Activated CD4-positive, alpha-beta T cell treated with anti-CD3 and anti-CD28 coated beads for 48 hours (primary cell): ENCODE measurements at places on chromosomes 16 and 17.

- no peak for DNase-seq
Observed at GRCh38 chr16:55521792-55522191, 12.9 kb downstream of the LPCAT2 start.

GRCh38 chr17:67519801-67520251 lies 142.7 kb downstream of the PITPNC1 start:
- DNase-seq, result no peak

GRCh38 chr16:23196539-23196938 lies 14.0 kb downstream of the SCNN1G start:
- no peak for DNase-seq

- no peak for DNase-seq
Observed at GRCh38 chr17:5763595-5764306, 179.4 kb upstream of the NLRP1 start.

DNA sequence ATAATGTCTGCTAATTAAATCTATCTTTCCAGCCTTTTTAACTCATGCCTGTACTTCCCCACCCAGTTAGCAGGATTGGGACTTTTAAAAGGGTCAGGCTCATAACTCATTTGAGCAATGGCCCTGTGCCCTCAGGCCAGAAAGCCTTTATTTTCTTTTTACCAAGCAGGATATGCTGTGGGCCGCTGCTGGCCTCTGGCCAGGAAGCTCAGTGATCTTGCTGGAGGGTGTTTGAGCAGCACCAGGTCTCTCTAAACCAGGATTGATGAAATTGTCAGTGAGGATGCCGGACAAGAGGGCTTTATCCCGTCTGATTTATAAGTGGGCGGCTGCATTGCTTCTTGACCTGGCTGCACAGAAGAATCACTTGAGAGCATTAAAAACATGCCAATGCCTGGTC lies 187.8 kb downstream of the RAB11FIP4 start:
- DNase-seq, result no peak

DNA sequence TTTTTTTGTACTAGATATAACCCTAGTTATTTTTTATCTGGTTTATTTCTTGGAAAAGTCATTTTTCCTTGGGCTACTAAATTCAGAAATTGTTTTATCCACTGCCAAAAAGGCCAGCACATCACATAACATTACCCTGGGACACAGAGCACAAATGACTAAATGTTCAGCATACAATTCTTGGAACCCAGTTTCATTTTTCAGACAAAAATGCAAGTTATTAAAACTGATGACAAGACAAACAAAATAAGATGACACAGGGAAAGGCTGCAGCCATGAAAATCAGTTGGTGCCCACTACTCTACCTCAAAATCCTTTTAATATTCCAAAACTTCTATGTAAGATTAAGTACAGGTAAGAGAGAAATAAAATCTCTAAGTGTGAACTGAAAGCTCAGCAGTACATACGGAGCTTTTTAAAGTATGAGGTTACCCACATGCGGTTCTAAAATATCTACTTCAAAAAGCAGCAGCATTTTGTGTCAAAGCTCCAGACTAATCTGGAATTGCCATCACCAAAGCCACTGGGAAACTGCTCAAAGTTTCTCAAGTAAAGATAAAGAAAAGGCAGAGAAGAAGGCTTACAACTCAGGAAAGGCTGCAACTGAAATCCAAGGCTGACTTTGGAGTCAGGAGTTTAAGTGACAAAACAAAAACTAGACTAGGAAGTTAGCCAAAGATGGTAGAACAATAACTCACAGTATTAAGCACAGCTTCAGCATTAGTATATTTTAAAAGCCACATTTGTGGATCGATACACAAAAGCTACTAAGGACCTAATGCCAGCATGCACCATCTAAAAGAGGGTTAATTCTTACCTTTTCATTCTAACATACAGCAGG lies 41.4 kb downstream of the AP1G1 start:
- no peak for DNase-seq

- no peak for DNase-seq
Observed at GRCh38 chr17:75181110-75181509, 1.6 kb downstream of the SUMO2 start.

DNA sequence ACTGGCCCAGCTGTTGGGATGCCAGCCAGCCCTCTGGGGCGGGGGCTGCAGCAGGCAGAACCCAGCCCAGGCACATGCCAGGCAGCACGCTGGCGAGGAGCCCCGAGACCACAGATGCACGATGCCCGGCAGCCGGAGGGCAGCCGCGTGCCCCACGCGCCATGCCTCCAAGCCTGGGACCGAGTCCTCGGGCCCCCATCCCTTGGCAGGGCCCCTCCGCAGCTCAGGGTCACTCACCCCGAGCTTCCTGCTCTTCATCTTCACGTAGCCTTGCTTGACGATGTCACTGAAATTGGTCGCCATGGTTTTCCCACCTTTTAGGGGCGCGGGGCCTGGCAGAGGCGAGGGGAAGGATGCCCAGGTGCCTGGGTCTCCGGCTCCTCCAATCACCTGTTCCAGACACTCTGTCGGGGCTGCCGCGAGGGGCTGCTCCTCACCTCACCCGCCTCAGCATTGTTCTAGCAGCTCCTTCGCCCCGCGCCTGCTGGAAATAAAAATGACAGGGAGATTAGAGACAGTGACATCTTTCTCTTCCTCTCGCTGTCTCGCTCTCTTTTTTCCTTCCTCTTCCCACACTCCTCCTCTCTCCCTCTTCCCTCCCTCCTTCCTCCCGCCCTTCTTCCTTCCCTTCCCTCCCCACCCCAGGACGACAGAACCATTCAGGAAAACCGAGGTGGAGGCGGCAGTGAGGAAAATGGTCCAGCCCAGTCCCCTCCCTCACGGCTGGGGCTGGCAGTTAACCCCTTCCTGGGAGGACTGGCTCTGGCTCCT lies 6.9 kb downstream of the DOK4 start:
- DNase-seq, result no peak

DNA sequence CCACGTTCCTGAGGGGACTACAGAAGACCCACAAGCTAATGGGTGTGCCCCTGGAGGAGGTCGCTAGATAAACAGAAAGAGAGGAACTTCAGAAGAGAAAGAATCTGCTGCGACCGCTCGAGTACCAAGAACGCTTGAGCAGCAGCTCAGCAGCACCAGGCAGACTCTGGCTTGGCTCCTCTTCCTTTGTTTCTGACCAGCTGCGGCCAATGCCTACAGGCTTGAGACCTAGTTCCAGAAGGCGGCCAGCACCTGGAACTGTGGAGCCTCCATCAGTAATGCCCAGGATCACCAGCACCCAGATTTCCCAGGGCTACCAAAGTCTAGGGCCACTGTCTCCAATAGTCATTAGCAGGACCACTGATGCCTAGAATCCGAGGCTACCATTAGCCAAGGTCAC lies 26.0 kb upstream of the GOSR2 start:
- no peak for DNase-seq

DNA sequence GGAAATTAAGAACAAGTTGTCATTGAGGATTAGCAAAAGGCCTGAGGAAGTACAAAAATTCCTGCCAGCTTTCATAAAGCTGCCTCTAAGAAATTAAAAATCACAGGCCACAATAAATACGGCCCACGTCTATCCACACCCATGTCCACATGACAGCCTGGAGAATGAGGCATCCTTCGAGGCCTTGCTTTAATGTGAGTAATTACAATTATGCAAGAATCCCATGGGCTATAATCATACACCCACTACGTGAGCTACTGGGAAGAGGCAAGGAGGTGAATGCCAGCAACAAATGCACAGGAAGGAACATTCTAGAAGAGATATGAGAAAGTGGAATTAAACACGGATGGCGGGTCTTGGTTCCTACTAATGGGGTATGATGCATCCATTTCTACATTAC lies 65.4 kb upstream of the ZFHX3 start:
- no peak for DNase-seq

DNA sequence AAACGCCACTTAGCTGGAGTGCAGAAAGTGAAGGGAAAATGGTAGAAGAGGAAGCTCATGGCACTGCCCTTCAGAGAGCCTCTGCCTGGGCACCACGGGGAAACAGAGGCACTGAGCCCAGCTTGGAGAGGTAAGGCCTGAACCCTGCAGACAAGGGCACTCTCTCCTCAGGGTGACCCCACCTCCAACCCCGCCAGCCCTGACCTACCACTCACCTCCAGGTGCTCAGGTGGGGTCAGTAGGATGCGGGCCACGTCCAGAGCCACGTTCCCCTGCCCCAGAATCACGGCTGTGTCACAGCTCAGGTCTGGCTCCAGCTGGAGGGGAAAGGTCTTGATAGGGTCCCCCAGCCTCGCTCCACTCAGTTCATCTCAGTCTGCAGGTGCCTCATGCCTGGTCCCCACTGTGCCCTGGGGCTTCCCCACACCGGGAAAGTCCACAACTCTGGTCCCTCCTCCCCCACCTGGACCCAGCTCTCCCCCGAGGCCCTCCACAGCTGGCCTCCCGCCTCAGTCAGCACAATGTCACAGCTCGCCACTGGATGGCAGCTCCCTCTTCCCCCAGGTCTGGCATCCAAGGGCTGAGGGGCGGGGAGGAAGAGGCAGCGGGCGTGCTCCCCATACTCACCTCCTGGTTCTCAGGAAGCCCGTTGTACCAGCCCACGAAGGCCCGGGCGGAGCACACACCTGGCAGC lies 6.0 kb upstream of the GRIN2C start:
- DNase-seq, result no peak

DNA sequence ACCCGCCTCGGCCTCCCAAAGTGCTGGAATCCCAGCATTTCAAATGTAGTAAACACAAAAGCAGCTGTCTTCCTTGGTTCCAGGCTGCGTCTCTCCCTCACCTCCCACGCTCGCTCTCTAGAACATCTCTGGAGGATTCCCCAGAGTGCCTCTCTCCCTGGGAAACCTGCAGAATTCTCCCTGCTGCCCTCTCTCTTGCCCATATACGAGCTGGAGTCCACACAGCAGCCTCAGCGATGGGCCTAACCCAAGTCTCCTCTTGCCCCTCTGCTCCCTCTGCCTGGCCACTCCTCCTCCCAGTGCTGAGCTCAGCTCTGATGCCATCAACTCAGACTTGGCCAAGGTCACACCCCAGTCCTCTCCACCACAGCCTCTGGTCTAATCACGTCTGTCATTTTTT lies 10.6 kb downstream of the GPRC5B start:
- no peak for DNase-seq

DNA sequence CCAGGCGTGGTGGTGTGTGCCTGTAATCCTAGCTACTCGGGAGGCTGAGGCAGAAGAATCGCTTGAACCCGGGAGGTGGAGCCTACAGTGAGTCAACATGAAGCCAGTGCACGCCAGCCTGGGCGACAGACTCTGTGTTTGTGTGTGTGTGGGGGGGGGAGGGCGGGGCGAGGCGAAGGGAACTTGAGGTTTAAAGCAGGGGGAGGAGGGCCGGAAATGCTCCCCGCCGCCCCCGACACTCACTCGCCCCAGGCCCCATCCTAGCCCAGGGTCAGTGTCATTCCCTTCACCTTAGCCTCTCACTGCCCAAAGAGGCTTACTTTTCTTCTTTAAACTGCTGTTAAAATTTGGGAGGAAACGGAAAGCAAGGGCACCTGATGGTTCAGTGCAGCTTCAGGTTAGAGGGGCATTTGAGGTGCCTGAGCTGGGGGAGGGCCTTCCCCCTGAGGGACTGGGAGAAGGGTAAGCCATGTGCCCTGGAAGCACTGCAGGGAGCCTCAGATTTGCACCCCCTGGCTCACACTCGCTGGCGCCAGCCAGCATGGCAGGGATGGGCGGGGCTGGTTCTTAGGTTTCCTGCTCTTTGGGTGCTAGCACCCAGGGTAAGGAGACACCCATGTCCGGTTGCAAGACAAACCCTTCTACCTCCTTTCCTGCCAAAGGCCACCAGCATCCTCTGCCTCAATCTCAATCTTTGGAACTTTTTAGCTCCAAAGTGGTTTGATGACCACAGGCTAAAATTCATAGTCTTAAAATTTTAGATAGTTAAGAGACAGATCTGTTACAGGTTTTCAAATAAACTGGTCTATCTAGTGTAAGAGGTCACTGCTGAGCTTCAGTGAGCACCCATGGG lies 2.2 kb upstream of the LIMD2 start:
- peak; percentile 86 for DNase-seq

- peak; percentile 42 for DNase-seq
Observed at GRCh38 chr17:4533523-4534504, 21.4 kb downstream of the MYBBP1A start.

GRCh38 chr16:53770641-53771040 lies 66.7 kb downstream of the FTO start:
- no peak for DNase-seq

- peak; percentile 18 for DNase-seq
Observed at GRCh38 chr16:53052519-53053501, at the start of gene CHD9NB. Gene CHD9NB, minus strand, starts transcription at chr16:53052897. Its CDS starts 8,739 bp downstream, at chr16:53044158.

DNA sequence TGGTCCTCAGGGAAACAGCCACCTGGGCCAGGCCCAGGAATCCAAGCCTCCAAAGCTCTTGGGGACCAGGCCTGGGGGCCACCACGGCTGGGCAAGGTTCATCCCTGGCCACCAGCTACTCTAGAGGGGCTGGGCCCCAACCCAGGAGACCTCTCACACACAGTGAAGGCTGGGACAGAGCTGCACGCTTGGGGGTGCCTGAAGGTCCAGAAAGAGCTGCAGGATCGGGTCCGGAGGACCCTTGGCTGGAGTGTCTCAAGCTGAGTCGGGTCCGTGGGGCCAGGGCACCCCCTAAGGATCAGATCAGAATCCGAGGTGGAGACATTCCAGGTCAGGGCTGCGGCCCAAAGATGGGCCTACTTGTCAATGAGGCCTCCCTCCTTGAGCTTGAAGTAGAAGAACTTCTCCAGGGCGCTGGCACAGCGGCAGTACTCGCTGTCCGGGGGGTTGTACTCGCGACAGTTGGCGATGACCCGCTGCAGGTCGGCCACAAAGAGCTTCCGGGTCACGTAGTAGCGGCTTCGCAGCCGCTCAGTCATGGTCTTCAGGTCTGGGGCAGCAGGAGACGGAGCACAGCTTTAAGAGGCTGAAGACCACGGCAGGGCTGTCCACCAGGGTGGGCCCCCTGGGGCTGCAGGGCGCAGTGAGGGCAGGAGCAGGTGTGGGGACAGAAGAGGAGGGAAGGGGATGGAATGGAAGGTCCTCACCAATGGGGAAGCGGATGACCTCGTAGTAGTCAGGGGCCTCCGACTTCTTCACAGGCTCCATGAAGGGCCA lies 967 bp upstream of the DHX58 start:
- no peak for DNase-seq

DNA sequence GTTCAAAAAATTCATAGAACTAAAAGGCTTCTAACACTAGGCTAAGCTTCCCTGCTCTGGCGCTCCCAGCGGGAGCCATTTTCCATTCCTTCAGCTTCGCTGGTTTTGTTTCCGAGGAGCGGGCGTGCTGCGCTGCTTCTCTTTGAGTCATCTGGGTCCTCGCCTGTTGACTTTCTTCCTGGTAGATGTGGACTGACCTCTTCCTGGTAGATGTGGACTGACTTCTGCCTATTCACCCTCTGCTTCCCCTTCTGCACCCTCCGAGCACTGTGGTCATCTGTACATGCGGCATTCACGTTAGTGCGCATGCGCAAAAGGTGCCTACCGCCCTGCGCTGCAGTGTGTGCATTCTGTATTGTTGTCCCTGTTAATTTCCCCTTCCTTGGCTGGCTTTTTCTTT lies 40.8 kb upstream of the SEC14L1 start:
- DNase-seq, result no peak

- DNase-seq, result no peak
Observed at GRCh38 chr16:89344458-89344834, 126.9 kb downstream of the ZNF778 start.

DNA sequence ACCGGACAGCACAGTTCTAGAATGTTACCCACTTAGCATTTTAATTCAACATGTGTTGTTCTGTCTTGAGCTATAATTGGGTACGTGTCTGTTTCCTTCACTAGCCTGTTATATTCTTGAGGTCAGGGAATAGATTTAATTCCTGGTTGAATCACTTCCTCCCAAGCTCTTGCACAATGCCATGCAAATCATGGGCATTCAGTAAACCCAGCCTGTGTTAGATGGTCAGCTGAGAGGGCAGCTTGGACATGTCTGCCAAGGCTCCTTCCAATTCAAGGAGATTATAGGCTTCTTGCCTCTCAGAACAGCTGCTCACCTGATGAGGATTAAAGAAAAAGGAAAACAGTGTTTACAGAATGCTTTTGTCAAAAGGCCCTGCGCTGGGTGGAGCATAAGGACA lies 12.6 kb downstream of the C1QTNF1 start:
- DNase-seq, result no peak
